Progenitor cell of endocrine pancreas (in vitro differentiated cells): ENCODE measurements at places on chromosomes 3 and 15. TPM values are rescaled to one million over a fixed set of nuclear protein-coding genes. Genes with fewer than 3 reads are reported as not detected.

- peak within 1 kb of the TSS; percentile 89 for H3K27ac ChIP-seq
- peaks cover 36% of the 10 kb centered on the region for H3K4me1 ChIP-seq
- peak within 1 kb of the TSS; percentile 77 for H3K4me3 ChIP-seq
- DNase-seq: peak; percentile 25
- peaks cover 15% of the 10 kb centered on the region for H3K27me3 ChIP-seq
- no peaks in the 10 kb centered on the region for H3K36me3 ChIP-seq
Observed at GRCh38 chr3:29280404-29281093, at the start of gene RBMS3. TSS of gene RBMS3 (plus strand) at chr3:29281071.

The ROPN1 gene
- total RNA-seq: not detected in 2 replicates

DNA sequence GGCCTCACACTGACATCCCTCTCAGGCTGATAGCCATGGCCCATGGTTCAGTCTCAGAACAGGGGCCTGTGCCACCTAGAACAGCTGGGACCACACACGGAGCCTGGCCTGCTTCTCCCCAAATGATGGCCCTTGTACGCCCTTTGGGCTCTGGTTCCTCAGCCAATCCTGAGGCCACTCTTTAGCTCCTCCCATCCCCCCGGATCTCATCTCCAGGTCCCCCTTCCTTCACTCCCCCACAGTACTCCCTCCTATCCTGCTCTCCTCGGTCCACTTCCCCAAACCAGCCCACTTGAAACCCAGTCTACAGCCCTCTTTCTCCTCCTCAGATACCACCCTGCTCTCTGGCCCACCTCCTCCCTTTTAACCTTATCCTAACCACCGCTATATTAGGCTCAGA is 17.8 kb upstream of the ZFYVE19 start:
- H3K27ac ChIP-seq: peak overlapping the region; percentile 90
- peaks cover 36% of the 10 kb centered on the region for H3K4me1 ChIP-seq
- no peaks in the 10 kb centered on the region for H3K27me3 ChIP-seq

- H3K4me3 ChIP-seq: no peak overlapping the region
- H3K4me1 ChIP-seq: peaks cover 15% of the 10 kb centered on the region
Observed at GRCh38 chr3:9087831-9088413, 124.7 kb upstream of the RAD18 start.

The C3orf49 gene
- not detected in 2 replicates for total RNA-seq

DNA sequence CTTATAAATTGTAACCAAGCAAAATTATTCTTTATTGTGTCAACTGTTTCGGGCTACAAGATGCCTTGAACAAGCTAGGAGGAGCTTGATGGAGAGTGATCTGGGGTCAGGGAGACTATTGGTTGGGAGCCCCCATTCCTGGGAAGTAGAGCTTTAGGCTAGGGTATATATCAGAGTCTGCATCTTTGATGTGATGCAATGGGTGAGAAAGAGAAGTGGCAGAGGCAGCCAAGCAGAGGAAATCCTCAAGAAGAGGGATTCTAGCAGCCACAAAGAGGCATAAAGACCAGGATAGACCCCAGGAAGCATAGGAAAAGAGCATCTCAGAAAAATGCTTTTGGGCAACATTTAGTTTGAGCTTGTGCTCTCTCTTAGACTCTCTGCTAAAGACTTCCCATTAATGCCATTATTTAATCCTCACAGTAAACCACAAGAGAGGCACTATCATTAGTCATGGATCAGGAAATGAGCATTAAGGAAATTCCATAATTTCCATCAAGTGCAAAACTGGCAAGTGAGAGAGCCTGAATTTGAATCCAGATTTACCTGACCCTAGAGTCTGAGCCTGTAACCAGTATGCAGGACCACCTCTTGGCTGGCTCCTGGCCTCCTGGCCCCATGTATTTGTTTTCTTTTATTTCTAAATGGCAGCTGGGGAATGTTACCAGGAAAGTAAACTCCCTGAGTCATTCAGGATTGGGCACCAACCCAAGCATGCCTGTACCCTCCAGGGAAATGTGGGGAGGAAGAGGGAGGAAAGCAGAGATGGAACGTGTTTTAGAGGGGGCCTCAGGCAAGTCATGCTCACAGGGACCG is 118.7 kb downstream of the RPL22L1 start:
- H3K27ac ChIP-seq: no peak overlapping the region
- DNase-seq: no peak
- H3K36me3 ChIP-seq: no peaks in the 10 kb centered on the region
- H3K4me1 ChIP-seq: peaks cover 2% of the 10 kb centered on the region
- H3K27me3 ChIP-seq: no peaks in the 10 kb centered on the region

The CSNK1G1 gene
- 24.5 and 27.7 TPM in 2 replicates for total RNA-seq

- H3K27ac ChIP-seq: no peak overlapping the region
- H3K4me3 ChIP-seq: no peak overlapping the region
- H3K27me3 ChIP-seq: no peaks in the 10 kb centered on the region
Observed at GRCh38 chr3:177705976-177706823, 508.9 kb upstream of the TBL1XR1 start.

GRCh38 chr3:160097478-160097877 is 108.8 kb downstream of the IL12A start:
- peaks cover 12% of the 10 kb centered on the region for H3K27me3 ChIP-seq
- H3K27ac ChIP-seq: no peak overlapping the region
- no peak for DNase-seq

DNA sequence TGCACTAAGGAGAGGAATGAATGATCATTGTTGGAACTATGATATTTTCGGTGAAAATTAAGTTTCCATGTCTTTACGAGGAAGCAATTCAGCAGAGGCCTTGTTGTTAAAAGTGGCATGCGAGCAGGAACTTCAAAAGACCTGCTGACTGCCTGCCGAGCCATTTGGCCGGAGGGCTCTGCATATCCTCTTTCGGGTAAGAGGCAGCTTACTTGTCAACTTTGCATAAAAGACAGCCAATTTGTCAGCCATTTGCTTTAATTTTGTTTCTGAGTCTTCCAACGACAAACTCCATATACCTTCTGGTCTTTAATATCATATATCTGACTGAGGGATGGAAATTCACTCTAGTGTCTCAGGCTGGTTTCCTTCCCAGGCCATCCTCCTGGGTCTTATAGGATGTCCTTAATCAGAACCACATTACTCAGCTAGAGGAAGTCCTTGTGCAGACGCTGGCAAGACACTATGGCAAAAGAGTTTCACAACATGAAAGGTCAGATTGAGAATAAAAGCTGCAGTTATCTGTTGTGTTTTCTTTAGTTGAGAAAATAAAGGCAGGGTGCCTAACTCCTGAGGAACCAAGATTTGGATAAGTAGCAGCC is 128.7 kb upstream of the WNT5A start:
- H3K27ac ChIP-seq: no peak overlapping the region
- no peaks in the 10 kb centered on the region for H3K27me3 ChIP-seq
- H3K4me1 ChIP-seq: peaks cover 6% of the 10 kb centered on the region
- no peak for DNase-seq
- H3K4me3 ChIP-seq: no peak overlapping the region

- no peaks in the 10 kb centered on the region for H3K36me3 ChIP-seq
- no peak overlapping the region for H3K4me3 ChIP-seq
- no peaks in the 10 kb centered on the region for H3K27me3 ChIP-seq
- H3K4me1 ChIP-seq: no peaks in the 10 kb centered on the region
- no peak overlapping the region for H3K27ac ChIP-seq
Observed at GRCh38 chr3:5290915-5291314, 103.4 kb downstream of the EDEM1 start.

DNA sequence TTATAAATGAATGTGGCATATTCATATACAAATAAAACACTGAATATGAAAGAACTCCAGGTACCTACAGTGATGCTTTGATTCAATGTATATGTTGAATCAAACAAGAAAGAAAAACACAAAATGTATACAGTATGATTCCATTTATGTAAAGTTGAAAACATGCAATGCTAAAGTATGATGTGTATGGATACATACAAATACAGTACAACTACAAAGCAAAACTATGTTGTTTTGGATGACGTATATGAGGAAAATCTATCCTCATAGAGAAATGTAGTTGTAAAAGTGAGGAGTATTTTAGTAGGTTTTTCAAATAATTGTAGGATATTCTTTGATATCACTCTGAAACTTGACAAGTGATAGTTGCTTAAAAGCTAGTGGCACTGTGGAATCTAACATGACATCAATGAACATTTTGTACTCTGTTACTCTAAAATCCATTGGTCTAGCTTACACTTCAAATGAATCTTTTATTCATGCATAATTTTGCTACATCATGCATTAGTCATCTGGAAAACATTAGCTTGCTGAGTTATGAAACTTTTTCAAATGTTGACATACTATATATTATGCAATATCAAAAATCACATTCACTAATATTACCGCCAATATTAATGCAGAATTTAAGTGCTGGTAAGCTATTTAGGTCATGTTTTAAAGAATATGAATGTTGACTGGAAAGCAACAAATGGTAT is 278.1 kb upstream of the CHRNA7 start:
- H3K4me1 ChIP-seq: no peaks in the 10 kb centered on the region
- no peaks in the 10 kb centered on the region for H3K36me3 ChIP-seq
- DNase-seq: no peak
- H3K27me3 ChIP-seq: no peaks in the 10 kb centered on the region

The RETNLB gene
- not detected in 2 replicates for total RNA-seq

The HACL1 gene
- total RNA-seq: 24.4 and 25.9 TPM in 2 replicates

GRCh38 chr3:48966367-48966766 is 23.7 kb upstream of the P4HTM start:
- no peak overlapping the region for H3K27ac ChIP-seq
- peaks cover 6% of the 10 kb centered on the region for H3K36me3 ChIP-seq
- H3K4me3 ChIP-seq: no peak overlapping the region
- DNase-seq: no peak
- H3K27me3 ChIP-seq: no peaks in the 10 kb centered on the region

DNA sequence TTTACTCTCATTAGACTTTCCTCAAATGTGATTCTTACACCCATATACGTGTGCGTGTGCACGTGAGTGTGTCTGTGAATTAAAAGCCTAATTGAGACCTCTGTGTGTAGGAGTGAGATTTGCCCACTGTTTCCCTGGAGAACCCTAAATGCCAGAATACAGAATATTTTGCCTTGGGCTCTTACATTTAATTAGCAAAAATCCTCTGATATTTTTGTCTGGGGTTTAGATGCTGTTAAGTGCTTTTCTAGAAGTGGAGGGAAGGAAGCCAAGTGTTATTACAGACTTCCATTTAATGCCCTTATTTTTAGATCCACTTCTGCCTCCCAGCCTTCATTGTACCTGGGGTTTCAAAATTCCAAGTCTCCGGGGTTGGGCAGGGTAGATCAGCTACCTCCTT is 17.8 kb downstream of the ZNF35 start:
- H3K4me3 ChIP-seq: no peak overlapping the region
- H3K27ac ChIP-seq: no peak overlapping the region
- H3K4me1 ChIP-seq: no peaks in the 10 kb centered on the region
- H3K36me3 ChIP-seq: peaks cover 22% of the 10 kb centered on the region
- DNase-seq: no peak

GRCh38 chr3:6697722-6698121 is 163.2 kb upstream of the GRM7 start:
- no peak for DNase-seq
- no peaks in the 10 kb centered on the region for H3K36me3 ChIP-seq
- no peaks in the 10 kb centered on the region for H3K4me1 ChIP-seq

The CACNA2D2 gene
- 5.5 and 6.9 TPM in 2 replicates for total RNA-seq

- no peak overlapping the region for H3K27ac ChIP-seq
- no peaks in the 10 kb centered on the region for H3K36me3 ChIP-seq
- peaks cover 10% of the 10 kb centered on the region for H3K4me1 ChIP-seq
- peaks cover 4% of the 10 kb centered on the region for H3K27me3 ChIP-seq
- no peak overlapping the region for H3K4me3 ChIP-seq
Observed at GRCh38 chr3:4528819-4529600, 35.9 kb downstream of the ITPR1 start.
